ENCODE measurements at places on chromosomes 6 and 20.

GRCh38 chr20:19628570-19629134 is 129.4 kb upstream of the RIN2 start:
- peak; percentile 70 for DNase-seq

DNA sequence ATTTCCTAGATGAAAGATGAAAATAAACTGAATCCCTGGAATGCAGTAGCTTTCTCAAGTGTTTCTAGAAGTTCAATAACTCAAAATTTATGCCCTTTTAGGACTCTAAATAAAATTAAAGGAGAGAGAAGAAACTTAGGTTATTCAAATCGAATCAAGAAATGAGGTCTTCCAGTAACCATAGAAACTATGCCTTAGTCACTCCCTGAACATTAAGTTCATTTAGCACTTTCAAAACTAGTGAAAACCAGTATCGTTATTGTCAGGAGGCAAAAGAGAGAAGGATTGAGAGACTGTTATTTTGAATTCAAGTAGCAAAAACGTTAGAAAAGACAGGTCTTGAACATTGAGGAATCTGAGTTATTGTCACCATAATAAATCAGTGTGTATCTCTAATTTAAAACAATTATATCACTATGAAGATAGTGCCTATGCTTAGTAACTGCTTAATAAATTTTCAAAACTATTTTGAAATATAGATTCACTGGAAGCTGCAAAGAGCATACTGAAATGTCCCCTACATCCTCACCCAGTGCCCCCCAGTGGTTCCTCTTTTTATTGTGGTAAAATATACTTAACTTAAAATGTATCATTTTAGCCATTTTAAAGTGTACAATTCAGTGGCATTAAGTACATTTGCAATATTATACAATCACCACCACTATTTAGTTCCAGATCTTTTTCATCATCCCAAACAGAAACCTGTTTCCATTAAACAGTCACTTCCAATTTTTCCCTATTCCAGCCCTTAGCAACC is 4.6 kb downstream of the RPP21 start:
- peak; percentile 33 for DNase-seq

GRCh38 chr6:158772851-158773371 is 46.3 kb downstream of the EZR start:
- DNase-seq: no peak

DNA sequence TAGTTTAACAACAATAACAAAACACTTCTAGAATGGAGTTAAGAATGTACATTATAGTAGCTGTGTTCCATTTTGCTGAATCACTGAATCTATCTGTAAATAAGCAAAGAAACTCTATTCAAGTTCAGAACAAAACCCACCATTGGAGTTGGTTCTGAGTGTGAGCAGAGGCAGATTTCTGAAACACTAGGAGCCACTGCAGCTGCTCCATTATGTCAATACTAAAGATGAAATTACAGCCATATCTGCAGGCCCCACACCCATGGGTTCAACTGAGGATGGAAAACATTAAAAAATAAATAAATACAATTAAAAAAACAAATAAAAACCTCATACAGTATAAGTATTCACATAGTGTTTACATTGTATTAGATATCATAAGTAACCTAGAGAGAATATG is 91.0 kb downstream of the REPS1 start:
- no peak for DNase-seq

DNA sequence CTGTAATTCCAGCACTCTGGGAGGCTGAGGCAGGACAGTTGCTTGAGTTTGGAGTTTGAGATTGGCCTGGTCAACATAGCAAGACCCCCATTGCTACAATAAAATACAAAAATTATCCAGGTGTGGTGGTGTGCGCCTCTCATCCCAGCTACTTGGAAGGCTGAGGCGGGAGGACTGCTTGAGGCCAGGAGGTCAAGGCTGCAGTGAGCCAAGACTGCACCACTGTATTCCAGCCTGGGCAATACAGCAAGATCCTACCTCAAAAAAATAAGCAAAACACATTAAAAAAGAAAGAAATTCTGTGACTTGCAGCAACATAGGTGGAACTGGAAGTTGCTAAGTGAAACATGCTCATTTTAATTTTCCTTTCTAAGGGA is 106.0 kb upstream of the NFATC2 start:
- DNase-seq: no peak

- no peak for DNase-seq
Measured at GRCh38 chr6:31799781-31800180, 4.2 kb upstream of the VARS1 start.

- peak; percentile 99 for DNase-seq
Measured at GRCh38 chr6:41723530-41724227, 11.7 kb downstream of the TFEB start.

DNA sequence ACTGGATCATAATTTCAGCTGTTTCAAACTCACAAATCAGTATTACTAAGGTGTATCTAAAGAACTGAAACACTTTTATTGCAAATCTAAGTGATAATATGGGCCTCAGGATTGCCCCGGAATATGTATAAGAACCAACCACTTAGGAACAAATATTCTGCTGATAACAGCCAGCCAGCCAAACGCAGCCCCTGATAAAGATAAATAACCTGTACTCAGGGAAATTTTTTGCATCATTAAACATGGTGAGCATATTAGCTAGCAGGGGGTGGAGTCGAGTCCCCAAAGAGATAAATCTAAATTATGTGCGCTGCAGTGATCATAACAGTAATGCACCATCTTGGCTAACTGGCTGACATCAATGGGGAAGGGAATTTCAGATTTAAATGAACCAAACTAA is 410.2 kb upstream of the MAP3K7 start:
- no peak for DNase-seq

DNA sequence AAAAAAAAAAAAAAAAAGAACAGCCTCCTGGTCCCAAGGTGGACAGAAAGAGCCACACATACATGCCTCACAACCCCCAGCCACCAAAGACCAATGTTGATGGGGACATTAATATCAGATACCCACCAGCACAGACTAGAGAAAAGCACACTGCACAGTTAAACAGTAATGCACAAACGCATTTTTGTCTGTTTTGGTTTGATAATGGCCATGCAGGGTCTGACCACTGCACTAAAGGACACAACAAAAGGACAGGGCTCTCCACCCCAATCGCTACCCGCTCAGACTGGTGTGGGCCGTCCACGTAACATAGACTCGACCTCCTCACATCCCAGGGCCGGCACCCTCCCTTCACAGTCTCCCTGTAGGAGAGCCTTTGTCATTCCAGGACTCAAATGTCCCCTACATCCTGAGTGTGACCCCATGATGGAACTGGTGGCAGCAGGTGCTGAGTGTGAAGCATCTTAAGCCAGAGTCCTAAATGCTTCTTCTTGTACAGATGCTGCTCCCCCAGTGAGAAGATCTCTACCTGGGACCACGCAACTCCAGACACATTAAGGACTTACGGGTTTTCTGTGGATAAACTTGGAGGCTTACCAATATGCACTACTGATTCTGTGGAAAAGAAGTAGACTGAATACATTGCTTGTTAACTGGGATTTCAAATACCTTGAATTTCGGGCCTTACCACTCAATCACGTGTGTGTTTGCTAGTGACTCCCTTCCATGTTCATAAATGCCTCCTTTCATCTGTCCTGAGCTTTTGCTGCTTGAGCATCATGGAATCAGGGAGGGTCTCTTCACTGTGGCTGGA is 28.0 kb downstream of the RRBP1 start:
- DNase-seq: no peak

DNA sequence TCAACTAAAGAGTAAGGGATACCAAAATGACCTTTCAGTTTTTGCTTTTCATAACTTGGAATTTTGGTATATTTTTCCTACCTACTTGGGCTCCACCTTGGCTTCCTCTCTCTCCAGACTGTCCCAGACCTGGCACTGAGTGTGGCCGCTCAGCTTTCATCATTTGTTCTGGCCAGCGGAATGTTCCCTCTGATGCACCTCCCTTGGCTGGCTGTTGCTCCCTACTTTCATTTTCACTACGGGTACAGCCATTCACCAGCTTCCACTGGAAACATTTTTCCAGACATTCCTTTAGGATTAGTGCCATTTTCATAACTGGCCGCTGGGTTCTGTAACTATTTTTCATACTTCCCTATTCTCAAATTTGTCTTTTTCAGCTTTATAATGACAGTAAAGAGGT is 487.4 kb downstream of the TENT5A start:
- DNase-seq: no peak

DNA sequence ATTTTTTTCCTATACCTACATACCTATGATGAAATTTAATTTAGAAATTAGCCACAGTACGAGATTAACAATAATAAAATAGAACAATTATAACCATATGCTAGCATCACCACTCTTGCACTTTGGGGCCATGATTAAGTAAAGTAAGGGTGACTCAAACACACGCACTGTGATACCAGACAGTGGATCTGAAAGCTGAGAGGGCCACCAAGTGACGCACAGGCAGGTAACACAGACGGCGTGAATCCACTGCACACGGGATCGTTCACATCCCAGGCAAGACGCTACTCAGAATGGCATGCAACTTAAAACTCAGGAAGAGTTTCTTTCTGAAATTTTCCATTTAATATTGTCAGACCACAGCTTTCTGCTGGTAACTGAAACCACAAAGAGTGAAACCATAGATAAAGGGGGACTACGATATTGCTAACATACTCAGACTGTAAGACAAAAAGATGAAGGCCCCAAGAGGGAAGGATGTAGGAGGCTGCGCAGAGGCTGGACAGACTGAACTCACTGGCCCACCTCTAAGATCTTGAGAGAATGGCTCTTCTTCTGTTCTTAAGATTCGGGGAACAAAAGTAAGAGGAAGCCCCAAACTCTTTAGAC is 17.9 kb downstream of the RRBP1 start:
- DNase-seq: peak; percentile 14

DNA sequence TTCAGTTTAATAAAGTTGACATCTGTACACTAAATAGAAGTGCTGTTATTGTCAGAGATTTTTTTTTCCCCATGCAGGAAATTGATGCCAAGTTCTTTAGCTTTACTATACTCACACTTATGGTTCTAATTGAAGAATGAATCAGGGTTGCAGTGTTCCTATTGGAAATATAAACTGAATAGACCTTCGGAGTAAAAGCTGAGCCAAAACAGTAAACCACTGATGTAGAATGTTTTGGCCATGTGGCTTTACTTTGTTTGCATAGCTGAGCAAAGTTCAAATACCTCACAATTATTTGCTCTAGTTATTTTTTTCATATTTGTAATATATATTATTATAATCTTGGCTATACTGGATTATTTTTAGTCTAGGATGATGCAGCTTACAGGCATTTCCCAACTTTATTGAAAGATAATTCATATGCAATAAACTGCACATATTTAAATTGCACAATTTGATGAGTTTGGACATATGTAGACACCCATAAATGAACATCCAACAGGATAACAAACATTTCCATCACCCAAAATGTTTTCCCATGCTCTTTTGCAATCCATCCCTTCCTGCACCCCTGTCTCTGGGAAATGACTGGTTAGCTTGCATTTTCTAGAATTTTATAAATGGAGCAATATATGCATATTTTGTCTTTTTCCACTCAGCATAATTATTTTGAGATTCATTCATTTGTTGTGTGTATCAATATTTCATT is 105.8 kb upstream of the NOX3 start:
- no peak for DNase-seq

GRCh38 chr6:2854396-2854982 is 12.8 kb upstream of the SERPINB1 start:
- peak; percentile 88 for DNase-seq

DNA sequence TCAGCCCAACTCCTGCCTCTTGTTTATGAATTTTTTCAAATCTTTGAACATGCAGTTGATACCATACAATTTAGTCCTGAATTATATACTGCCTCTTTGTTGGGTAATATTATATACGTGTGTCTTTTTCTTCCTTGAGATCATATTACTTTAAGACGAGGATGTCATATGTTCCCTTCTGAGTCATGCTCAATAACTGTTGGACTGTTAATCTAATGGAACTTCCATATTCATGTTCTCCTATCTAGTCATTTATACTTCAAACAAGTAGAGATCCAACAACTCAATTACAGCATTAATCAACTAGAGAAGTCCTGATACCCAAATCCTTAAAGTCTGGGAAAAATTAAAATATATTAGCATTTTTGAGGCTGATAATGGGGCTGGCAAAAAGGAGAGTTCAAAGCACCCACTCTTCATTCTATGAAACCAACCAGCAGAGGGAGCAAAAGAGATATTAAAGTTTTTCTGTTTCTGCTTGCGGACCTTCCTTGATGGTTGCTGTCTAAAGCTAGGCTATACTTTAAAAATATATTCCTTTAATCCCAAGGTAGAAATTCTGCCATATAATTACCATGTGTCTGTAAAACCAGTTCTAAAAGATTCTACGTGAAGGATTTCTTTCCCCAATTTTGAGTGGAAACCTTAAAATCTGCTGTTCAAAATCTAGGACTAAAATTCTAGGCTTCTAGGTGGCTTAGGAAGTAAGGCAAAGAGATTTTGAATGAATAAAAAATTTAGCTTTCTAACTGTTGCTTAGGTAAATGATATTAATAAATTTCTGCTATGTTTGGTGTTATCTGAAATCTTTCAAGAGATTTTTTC is 498.9 kb downstream of the BCKDHB start:
- DNase-seq: peak; percentile 55

DNA sequence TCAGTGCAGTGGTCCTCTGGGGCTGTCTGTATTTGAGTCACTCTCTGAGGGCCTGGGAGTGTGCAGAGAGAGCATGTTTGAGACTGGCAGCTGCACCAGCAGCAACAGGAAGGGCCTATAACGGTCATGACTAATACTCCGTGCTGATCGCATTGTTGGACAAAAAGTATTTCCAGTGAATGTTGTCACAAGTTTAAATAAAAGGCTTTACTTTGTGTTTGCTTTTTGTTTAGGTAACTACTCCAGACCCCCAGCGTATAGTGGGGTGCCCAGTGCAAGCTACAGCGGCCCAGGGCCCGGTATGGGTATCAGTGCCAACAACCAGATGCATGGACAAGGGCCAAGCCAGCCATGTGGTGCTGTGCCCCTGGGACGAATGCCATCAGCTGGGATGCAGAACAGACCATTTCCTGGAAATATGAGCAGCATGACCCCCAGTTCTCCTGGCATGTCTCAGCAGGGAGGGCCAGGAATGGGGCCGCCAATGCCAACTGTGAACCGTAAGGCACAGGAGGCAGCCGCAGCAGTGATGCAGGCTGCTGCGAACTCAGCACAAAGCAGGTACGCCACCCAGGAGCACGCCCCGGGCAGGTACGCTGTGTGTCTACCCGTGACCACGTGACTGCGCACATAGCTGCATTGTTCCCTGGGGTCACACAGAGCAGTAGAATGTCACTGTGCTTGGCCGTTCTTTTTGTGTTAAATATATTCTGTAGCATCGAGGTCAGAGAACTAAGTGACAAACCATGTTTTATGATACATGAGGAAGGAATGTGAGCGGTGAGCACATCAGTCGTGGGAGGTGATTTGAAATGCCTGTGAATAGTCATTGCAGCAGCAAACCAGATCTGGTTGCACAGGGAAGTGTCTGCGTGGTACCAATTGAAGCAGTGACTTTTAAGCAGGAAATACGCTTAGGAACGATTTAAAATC is 174.7 kb downstream of the TMEM242 start:
- DNase-seq: no peak

DNA sequence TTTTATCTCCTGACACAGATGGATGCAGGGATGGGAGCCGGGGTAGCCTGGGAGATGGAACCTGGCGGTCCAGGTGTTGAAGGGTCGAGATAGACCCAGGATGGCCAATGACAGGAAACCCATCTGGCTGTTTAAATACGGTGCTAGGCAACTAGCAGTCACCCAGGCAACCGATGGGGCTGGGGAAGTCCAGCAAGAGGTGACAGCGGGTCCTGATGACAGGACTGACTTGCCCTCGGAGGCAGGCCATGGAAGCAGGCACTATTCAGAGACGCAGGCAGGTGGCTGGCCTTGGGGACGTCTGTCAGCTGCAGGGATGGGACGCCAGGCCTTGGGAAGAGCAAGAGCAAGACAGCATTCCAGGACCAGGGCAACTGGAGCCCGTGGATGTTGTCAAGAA is 135.4 kb upstream of the RALGAPA2 start:
- DNase-seq: no peak

GRCh38 chr6:144134176-144134575 is 16.1 kb upstream of the STX11 start:
- DNase-seq: no peak

All from NB4 (cell line).